ENCODE measurements at places on chromosomes 5 and 9.

GRCh38 chr9:110426052-110426709 is 88.5 kb upstream of the TXNDC8 start:
- DNase-seq = peak; percentile 43

DNA sequence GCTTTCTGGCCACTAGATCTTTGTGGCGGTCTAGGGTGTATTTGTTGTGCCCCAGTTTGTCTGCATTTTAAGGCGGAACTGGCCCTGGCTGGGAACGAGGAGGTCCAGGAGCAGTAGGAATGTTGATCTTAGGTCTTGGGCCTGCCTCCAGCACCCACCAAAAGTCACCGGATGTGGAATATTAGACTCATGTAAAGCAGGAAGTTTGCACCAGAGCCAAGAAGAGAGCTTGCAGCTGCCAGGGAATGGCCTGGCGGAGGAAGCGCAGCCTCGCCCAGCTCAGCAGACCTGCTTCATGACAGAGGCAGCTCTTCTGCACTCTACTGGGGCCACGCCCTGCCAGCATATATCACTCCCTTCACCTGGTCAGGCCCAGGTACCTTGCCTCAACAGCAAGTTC is 3.3 kb downstream of the GPX3 start:
- DNase-seq = peak; percentile 24

DNA sequence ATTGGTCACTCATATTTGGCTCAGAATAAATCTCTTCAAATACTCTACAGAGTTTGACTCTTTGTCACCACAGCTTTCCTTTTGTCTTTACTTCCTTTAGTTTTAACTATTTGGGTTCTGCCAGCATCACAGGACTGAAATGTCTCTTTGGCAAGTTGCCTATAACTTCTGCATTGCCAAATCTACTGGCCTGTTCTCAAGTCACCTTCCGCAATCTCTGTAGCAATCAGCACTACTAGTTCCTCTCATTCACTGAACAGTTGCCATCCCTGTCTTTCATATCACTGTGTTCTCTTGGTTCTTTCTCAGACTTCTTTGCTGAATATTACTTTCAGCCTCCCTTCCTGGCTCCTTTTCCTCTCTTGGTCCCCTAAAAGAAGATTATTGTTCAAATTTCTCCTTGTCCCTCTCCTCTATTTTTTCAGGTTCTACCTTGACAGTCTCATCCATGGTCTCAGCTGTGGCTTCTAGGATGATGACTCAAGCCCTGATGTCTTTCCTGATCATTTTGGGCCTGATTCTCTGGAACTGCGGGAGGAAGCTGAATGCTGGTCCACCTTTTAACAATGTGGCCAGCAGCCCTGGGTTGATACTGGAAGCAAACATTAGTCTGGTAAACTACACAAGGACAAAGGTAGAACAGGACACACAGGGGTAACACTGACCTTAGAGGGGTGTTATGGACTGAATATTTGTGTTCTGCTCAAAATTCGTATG is 44.0 kb upstream of the LIFR start:
- peak; percentile 80 for DNase-seq

DNA sequence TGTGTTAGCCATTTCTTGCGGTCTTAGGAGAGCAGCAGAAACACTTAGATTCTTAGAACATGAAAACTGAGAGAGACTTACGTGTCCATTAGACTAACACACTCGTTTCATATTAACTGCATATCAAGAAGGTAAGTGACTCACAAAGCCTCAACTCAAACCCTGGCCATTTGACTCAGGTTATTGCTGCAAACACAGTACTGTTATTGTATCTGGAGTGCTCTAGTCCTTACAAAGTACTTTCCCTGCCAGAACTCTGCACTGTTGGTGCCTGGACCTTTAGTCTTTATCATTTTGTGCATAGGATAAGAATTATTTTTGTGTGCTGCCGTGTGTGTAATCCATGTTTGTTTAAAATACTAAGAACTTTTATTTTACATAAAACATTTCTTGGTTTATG is 155.7 kb downstream of the FBXL7 start:
- no peak for DNase-seq

DNA sequence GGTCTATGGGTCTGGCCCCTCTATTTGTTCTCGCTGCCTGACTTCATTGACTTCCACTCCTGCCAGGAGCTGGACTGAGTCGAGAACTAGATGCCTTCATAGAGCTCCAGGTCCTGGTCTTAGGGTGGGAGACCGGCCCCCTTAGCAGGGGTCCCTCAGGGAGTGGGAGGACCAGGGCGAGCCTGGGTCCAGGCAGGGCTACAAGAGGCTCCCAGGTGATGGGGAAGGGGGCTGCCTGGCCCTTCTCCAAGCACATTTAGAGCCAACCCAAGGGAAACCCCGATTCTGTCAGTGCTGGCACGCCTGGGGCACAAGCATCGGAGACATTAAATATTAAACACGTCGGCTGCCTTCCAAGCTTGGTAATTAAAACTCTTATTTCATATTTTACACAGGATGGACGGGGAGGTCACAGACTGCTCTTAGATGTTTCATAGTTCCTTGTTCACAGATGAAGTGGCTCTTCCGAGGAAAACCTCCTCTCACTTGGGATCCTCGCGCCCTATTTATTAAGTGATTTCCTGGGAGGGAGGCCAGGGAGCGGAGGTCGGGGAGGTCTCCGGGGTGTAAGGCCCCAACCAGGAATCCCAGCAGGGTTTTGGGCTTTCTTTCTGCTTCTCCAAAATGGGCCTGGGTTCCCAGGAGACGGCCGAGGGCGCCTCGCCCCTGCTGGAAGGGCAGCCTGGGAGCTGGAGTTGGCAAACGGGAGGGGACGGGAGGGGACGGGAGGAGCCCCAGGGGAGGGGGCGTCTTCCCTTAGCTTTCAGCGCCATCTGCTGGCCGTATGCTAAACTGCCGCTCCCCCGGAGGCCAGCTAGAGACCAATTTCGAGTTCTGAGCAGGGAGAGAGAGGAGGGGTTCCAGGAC is 23.4 kb upstream of the ZBTB43 start:
- DNase-seq = peak; percentile 57

- no peak for DNase-seq
These were observed 162.8 kb downstream of the GIN1 start for GRCh38 chr5:102957141-102957540.

DNA sequence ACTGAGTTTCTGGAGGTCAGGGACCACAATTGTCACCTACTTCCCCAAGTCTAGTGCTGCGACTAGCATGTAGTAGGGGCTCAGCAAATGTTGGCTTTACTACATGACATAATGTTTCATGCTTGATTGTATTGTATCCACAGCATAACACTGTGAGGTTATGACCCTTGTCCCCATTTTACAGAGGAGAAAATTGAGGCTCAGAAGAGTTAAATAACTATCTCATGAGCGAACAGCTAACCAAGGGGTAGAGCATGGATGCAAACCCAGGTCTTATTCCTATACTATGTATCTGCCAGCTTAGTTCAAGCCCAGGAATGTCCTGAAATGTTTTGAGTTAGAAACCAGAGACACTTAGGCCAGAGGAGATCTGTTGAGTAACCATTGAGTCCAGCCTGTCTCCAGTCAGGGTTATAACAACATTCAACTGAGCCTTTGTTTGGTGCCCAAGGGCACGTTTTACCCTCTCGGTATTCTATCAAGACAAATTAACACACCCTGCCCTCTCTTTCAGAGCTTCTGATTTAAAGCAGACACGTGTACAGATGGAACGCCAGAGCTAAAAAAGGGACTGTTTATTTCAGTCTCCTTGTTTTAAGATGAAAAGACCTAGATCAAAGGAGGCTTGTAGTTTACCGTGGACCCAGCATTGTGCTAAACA is 16.5 kb downstream of the ANGPTL2 start:
- peak; percentile 28 for DNase-seq

DNA sequence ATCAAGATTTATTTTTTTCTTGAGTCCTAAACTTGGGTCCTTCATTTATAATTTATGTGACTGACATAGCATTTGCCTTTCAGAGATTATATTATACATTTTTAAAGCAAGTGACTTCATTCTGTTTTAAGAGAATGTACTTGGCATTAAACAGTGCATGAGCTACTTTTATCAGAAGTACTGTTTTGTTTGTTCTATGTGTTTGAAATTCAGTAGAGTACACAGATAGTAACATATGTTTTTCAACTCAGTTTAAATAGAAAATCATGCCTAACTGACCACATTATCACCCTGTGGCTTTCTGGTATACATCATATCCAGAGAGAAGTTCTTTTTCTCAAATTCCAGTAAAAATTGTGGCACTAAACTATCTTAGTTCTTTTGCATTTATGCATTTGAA is 335.3 kb upstream of the CDH18 start:
- no peak for DNase-seq

- no peak for DNase-seq
These were observed 815 bp downstream of the PDZD2 start for GRCh38 chr5:31639481-31640411.

DNA sequence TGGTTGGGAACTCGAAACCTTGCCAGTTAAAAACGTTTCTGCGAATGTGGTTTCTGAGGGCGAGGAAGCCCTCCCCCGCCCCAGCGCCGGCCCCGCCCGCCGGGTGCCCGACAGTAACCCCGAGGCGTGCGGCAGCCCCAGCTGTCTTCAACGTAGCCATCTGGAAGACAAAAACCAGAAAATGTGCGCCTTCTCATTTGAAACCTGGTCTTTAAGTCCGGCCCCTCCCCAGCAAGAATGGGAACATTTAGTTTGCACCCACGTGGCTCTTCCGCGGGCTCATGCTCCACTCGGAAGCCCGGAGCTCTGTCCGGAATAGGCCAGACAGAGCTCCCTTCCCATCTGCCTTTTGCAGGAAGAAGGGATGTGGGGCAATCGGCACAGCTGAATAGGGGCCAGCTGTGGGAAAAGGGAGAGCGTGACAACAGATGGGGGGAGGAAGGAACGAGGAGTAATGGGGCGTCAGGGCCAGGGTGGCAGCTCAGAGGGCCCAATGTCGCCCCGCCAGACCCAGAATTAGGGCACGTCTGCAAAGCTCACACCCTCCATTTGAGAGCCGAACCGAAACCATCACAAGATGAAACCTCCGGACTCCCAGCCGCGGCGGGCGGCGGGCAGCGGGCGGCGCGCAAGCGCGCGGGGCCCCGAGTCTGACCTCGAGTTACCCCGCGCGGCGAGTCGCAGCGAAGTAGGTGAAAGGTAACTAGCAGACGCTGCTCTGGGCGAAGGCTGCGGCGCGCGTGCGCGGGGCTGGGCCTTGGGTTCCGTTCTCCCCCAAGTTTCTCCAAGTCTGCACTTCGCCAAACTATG is 63.4 kb upstream of the ABCA1 start:
- DNase-seq = peak; percentile 86

GRCh38 chr9:92141144-92142129 is 26.2 kb upstream of the SPTLC1 start:
- DNase-seq = peak; percentile 55

DNA sequence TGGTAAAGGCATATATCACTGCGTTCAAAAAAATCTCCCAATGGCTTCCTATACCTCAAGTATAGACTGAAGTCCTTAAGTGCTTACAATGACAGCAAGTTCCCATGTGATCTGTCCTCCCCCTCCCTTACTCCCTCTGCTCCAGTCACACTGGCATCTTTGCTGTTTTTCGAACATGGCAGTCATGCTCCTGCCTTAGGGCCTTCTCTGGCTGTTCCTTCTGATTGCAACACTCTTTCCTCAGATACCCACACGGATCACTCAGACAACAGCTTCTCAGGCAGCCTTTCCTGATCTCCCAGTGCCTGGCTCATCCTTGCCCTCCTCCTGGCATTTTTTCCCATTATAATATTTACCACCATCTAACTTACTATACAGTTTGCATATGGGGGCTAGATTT is 232.8 kb downstream of the ARHGEF28 start:
- peak; percentile 21 for DNase-seq

DNA sequence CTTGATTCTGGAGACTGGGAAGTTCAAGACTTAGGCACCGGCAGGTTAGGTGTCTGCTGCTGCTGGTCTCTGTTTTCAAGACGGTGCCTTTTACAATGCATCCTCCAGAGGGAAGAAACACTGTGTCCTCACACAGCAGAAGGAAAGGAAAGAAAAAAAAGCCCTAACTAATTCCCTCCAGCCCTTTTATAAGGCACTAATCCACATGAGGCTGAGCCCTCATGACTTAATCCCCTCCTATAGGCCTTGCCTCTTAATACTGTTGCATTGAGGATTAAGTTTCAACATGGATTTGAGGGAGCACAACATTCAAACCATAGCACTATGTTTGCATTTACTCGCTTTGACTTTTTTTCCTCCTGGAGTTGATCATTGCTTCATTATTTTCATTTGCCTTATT is 585.9 kb downstream of the TLR4 start:
- DNase-seq = no peak

GRCh38 chr5:72587661-72588308 is 80.6 kb upstream of the ZNF366 start:
- DNase-seq = peak; percentile 39
